ENCODE measurements at places on chromosomes 5 and 9.

- no peak for DNase-seq
Measured at GRCh38 chr5:35963381-35963843, 25.0 kb upstream of the CAPSL start.

DNA sequence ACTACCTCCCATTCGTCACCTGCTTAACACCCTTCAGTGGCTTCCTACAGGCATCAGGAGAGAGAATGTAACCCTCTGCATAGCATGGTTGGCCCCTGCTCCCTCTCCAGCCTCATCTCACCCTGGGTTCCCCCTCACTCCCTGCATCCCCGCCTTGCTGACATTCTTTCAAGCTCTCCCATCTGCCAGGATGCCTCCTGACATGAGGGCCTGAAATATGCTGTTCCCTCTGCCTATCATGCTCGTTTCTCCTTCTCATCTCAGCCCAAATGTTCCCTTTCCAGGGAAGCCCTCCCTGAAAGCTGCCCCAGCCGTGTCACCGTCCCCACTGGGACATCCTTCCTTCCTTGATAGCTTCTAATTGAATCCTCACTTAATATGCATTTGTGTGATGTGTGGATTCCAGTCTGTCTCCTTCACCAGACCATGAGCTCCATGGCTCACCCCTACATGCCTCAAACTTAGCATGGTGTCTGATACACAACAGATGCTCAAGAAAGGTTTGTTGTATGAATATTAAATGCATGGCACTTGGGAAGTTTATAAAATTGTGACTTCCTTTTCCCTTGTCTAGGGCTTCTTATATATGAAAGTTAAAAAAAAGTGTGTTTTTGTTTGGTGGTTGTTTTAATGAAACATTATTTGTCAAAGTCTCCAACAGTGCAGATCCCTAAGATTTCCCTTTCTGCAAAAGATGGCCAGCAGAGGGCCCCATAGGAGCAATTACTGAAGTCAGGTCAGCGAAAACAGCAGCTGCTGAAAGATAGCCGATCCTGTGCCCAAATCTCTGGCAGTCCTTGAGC, 7.3 kb upstream of the C5orf58 start:
- DNase-seq: peak; percentile 83

DNA sequence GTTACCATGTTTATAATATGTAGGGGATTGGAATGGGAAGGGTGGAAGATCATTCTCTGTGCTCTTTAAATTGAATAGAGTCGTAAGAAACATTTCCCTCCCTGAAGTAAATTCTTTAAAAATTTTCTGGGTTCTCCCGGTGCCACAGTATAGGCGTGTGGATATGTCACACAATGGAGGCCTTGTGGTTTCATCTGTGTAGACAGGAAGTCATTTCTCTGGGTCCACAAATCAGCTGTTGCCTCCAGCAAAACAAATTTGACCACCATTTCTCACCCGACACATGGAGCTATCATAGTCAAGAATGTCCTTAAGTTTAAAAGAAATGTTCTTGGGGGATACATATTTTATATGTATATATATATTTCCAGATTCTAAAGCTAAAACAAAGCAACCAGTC, 17.4 kb downstream of the CEP78 start:
- no peak for DNase-seq

GRCh38 chr5:74241751-74242140, 398.8 kb downstream of the ENC1 start:
- DNase-seq: no peak

DNA sequence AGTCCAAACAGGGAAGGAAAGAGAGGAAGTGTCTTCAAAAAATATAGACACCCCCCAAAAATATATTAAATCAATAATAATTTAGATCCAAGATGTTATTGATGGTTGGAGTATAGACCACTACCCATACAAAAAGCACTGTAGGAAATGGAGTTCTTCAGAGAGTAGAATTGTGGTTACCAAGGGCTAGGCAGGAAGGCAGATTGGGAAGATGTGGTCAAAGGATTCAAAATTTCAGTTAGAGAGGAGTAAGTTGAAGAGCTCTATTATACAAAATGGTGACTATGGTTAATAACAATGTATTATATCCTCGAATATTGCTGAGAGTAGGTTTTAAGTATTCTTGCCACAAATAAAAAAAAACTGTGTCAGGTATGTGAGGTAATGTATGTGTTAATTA, 149.4 kb downstream of the CWC27 start:
- no peak for DNase-seq

- no peak for DNase-seq
Measured at GRCh38 chr9:79264041-79264440, 307.7 kb upstream of the TLE4 start.

DNA sequence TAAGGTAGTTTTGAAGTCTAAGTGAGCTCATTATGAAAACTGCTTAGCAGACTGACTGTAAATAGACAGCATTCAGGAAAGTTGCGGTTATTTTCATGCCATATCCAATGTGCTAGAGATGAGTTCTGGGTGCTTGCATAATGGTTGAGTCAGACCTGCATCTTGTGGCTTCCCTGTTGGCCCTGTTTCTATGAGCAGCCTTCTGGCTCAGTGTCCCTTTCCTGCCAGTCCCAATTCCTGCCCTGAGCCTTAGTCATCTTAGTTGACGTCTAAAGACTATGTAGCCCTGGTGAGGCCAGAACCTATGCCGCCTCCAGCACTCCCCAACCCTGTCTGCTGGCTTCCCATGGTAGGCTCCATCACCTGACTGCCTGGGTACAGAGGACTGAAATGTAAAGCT, 76.3 kb upstream of the TNFSF8 start:
- DNase-seq: no peak

- no peak for DNase-seq
Measured at GRCh38 chr9:130780865-130781504, 54.1 kb upstream of the ABL1 start.

- no peak for DNase-seq
Measured at GRCh38 chr9:100670719-100671118, 92.8 kb downstream of the CAVIN4 start.

DNA sequence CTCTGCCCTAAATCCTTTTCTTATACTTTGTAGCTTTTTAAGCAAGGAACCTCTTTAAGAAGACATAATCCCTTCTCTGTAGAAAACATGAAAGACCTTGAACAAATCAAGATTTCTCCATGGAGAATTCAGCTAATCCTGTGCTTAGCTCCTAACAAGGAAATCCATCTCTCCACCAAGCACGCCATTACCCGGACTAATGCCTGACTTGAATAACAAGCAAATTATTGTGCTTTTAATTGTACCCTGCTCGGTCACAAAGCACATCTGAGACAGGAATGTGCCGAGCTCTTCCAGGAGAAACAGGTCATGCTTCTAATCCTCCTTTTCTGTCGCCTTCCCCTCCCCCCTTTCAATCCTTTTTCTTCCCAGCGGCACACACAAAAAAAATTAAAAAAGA, 141.3 kb downstream of the PSAT1 start:
- DNase-seq: no peak

DNA sequence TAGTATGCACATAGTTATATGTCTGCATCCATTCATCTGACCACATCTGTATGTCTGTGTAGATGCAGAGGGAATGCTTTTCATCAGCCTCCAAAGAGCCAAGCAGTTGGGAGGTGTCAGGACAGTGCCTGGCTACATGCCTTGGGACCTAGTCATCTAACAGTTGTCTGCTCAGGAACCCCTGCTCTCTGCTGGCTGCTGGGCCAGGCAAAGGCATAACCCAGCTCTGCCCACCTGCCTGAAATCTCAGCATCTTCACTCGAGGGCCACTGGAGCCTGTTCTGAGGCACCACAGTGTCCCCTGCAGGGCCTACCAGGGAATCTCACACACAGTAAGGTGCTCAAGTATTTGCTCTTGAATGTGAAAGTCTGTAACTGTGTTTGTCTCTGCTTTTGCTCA, 3.7 kb downstream of the C9orf50 start:
- DNase-seq: no peak

- no peak for DNase-seq
Measured at GRCh38 chr5:94266170-94266569, 352.2 kb downstream of the KIAA0825 start.

- no peak for DNase-seq
Measured at GRCh38 chr9:137606005-137606621, 627 bp downstream of the ARRDC1 start.

DNA sequence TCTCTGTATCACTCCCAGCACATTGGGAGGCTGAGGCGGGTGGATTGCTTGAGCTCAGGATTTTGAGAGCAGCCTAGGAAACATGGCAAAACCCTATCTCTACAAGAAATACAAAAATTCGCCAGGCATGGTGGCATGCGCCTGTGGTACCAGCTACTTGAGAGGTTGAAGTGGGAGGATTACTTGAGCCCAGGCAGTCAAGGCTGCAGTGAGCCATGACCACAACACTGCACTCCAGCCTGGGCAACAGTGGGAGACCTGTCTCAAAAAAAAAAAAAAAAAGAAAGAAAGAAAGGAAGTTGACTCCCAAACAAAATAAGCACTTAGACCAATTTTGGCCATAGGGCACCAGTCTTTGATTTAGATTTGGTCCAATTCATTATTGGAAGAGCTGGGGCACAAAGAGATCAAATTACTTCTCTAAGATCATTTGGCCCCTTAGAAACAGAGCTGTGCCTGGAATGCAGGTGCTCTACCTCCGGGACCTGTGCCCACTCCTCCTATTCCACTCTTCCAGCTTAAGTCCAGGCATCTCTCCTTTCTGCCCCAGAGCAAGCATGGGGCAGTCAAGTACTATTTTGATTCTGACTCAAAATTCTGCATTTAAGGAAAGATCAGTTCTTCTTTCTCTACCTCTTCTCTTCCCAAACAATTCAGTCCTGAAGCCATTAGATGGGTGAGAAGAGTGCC, 59.0 kb downstream of the ALDH7A1 start:
- no peak for DNase-seq

- DNase-seq: peak; percentile 52
Measured at GRCh38 chr5:178238711-178239592, 6.3 kb upstream of the PHYKPL start.

- DNase-seq: no peak
Measured at GRCh38 chr9:684054-684890, 157.2 kb upstream of the DMRT1 start.

- no peak for DNase-seq
Measured at GRCh38 chr5:68538814-68539420, 323.4 kb downstream of the PIK3R1 start.

DNA sequence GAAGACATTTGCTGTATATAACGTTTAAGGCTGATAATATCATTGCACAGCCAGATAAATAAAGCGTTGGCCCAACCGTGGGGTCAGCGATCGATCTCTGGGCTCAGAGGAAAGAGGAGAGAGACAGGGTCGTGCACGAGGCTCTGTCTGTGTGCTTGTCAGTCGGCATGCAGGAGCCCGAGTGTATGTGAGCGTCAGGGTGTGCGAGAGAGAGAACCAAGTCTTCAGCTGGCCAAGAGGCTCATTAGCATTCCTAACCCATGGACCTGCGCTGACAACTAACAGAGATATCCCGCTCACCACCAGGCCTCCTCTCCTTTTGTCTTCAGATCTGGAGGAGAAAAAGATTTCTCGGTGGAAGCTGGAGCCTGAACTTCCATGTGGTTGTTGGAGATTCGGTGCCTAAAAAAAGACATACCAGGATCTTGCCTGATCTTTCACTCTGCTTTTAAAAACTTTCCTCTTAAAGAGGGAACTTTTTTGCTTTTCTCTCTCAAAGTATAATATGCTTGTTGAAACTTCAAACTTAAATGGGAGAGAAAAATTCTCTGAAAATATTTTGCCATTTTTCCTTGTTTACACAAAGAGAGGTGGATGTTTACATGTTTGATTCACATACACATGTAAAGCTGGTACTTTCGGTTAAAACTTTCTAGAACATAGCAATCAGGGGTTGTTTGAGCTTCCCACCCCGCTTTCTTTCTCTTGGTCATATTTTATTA, 16.5 kb downstream of the NR2F1 start:
- no peak for DNase-seq

DNA sequence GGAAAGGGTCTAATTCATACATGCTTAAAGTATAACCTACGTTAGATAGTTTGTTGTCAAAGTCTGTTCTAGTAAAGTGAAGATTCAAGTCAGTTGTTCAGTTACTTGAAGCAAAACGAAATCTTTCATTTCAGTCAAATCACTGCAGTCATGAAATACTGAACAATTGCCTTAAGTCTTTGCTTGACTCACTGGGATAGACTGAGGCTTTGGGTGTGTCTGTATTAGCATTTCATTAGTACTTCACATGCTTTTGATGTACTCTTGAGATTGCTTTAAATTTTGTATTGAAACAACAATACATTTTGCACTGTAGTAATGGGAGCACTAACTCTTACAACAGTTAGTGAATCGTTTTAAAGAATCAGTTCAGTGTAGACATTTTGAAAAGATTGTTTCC, 4.0 kb upstream of the CMYA5 start:
- no peak for DNase-seq

DNA sequence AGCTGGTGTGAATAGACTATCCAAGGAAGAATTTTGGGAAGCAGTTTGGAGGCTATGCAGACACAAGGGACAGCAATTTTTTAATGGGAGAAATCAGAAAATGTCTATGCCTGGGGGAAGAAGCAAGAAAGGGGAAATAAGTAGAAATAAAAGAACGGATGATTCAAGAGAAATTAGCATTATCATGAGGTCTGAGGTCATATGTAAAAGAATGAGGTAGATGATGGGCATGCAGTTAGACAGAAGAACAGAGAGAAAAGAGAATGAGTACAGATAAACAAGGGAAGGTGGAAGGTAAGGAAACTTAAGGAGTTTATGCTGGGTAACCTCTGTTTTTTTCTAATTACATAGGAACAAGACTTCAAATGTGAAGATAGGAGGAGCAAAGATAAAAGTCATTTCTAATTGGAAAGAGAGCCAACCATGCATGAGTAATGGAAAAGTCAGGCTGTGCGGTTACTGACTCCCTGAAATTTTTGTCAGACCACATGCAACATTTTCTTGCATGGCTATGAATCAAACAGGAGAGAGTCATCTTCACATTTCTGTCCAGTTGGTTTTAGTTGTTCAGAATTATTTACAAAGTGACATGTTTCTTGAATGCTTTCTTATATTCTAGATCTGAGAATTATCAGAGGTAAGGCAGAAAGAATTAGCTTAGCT, 101.0 kb upstream of the PIK3R1 start:
- no peak for DNase-seq

DNA sequence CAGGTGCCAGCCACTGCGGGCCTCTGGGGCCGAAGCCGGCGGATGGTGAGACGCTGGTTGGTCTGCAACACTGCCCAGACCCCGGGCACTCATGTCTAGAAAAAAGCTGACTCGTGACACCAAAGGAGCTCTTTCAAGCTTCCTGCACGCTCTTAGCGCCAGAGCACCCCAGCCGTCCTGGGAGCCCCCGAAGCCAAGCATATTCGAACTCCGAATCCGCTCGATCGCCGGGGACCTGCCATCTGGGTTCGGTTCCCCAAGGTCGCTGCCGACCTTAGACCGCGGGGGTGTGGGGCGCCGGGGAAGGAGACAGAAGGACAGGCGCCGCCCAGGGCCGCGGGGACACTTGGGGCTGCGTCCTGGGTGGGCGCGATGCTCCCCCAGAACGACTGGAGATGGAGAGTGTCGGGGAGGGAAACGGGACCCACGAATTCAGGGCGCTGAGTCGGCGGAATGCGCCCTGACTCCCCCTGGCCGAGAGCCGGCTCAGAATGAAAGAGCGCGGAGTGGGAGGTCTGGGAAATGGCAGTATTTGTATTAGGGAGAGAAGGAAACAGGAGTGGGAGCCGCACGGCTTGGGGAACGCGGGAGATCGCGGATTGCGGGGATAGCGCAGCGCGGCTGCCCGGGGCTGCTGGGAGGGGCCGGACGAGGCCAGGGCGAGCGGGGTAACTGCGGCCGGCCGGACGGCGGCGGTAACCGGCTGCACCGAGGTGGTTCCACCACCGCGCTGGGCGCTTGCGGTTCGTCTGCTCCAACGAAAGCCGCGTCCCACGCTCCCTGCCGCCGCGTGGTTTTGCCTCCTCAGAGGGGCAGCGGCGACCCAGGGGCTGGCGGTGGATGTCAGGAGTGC, 20.1 kb upstream of the MARCHF6 start:
- DNase-seq: peak; percentile 61

GRCh38 chr9:91334053-91334452, 27.7 kb downstream of the AUH start:
- DNase-seq: no peak

Measured in GM20000 (cell line).